Substantia nigra (tissue), 51 donors: ENCODE measurements at places on chromosomes 16 and 17.
A peak's percentile ranks its signal among the peaks of the same experiment; 100 is the strongest.

GRCh38 chr16:54422569-54422978 is 136.0 kb upstream of the IRX3 start:
- DNase-seq = no peak

DNA sequence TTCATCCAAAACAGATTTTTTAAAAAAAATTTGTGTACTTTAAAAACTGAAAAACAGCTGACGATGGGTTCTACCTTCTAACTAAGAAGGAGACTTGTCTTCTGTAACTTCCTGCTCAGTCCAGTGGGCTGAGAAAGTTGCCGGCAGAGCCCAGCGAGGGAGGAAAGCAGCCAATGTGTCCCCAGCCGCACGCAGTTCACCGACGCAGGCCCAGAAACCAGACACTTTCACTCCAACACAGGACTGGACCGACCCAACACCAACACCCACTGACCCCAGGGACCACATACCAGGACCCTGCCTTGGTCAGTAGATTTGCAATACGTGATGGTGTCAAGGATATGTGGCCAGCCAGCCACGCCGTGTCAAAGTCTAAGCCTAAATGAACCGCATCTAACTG is 25.6 kb downstream of the TRAP1 start:
- DNase-seq = no peak

GRCh38 chr17:65041518-65041917 is 15.0 kb downstream of the GNA13 start:
- DNase-seq = no peak

DNA sequence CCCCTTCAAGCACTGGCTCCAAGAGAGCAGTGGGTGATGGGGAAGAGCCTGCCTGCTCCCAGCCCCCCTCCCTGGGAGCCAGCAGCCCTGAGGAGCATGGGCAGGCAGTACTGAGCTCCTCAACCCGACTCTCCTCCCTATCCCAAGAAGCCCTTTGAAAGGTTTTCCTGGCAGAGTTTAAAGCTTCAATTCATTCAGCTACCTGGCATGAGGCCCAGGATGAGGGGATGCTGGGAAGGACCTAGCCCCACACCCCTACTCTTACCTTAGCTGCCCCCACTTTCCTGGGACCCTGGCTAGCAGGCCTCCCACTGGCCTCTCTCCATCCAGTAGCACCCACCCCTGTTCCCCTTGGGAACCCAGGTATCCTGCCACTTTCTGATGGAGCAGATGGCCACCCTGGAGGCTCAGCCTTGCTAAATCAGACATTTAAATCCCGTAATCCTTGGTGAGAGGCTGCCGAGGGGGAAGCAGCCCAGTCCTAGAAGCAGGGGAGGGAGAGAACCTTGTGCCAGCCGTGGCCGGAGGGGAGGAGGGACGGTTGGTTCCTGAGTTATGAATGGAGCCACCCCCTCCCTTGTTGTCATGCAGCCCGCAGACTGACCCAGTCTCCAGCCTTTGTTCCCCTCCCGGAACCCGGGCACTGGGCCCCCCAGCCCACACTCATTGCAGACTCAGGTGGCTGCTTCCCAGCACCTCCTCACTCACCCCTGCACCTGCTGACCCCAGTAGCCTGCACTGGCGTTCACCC is 17.1 kb downstream of the ATP1B2 start:
- peak; percentile 78 for DNase-seq

GRCh38 chr17:34703533-34703932 is 124.2 kb downstream of the TMEM132E start:
- peak; percentile 7 for DNase-seq

DNA sequence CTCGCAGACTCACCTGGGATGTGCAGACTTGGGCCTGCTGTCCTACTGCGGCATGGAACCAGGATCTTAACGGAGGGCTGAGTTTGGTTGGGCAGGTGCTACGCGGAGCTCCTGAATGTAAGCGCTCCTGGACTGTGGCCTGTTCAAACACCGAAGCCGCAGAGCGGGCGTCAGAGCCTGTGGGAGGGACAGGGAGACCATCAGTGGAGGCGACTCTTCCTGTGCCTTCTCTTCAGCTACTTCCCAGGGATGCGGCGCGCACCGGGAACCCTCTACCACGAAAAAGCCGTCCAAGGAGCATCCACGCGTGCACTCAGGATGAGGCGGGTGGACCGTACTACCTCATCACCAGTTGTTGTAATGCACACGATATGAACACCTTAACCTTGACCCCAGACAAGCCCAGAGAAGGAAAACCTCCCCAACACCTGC is 2.0 kb downstream of the USP36 start:
- DNase-seq = no peak

DNA sequence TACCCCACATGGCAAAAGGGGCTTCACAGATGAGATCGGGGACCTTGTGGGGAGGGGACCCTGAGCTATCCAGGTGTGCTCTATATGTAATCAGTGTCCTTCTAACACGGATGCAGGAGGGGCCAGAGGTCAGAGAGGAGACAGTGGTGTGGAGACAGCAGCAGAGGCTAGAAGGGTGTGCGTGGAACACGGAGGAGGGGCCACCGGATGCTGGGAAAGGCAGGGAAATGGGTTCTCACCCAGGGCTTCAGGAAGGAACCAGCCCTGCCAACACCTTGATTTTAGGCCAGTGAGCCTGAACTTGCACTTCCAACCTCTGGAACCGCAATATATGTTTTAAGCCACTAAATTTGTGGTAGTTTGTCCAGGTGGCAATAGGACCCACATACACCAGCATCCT is 4.6 kb upstream of the SLC38A8 start:
- DNase-seq = no peak

- no peak for DNase-seq
These were observed 3.6 kb downstream of the LRRC75A start for GRCh38 chr17:16488186-16488967.
